ENCODE measurements at places on chromosomes 7 and 10. TPM values are rescaled to one million over a fixed set of nuclear protein-coding genes. Genes with fewer than 3 reads are reported as not detected.

Gene KBTBD2
- 51.2 TPM for polyA plus RNA-seq

Gene PTPRN2
- 6.0 TPM for polyA plus RNA-seq

Gene NUP42
- 55.1 TPM for polyA plus RNA-seq

GRCh38 chr7:30710669-30711068 lies 28.4 kb upstream of the CRHR2 start:
- no peak for DNase-seq

- DNase-seq = no peak
These were observed 58.6 kb downstream of the PLXDC2 start for GRCh38 chr10:19874791-19875190.

DNA sequence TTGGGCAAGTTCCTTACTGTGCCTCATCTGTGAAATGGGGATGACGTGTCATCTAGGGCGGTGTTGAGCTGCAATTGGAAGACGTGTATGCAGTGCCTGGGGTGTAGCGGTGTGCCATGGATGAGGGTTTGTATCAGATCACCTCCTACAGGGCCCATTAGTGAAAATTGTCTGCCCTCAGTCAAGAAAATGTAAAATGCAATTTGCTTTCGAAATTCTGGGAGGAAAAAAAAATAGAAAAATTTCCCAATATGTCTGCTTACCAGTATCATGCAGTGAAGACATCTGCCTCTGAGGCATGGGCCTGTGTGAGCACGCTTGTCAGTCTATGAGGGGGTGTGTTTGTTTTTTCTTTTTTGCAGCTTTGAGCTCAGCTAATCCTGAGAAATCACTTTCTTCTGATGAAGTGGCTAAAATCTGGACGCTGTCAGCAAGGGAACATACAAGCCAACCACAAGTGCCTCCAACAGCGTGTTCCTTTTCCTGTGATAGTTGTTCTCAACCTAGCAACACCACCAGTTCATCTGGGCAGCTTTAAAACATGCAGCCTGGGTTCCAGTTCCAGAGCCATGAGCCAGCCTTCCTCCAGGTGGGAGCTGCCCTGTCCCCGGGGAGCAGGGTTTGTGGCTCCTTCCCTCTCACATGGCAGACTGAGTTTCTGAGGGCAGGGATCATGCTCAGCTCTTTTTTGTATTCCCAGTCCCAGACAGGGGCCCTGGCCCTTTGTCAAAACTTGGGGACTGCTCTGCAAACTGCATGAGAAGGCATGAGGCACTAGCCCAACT lies 10.3 kb downstream of the FAM241B start:
- no peak for DNase-seq

DNA sequence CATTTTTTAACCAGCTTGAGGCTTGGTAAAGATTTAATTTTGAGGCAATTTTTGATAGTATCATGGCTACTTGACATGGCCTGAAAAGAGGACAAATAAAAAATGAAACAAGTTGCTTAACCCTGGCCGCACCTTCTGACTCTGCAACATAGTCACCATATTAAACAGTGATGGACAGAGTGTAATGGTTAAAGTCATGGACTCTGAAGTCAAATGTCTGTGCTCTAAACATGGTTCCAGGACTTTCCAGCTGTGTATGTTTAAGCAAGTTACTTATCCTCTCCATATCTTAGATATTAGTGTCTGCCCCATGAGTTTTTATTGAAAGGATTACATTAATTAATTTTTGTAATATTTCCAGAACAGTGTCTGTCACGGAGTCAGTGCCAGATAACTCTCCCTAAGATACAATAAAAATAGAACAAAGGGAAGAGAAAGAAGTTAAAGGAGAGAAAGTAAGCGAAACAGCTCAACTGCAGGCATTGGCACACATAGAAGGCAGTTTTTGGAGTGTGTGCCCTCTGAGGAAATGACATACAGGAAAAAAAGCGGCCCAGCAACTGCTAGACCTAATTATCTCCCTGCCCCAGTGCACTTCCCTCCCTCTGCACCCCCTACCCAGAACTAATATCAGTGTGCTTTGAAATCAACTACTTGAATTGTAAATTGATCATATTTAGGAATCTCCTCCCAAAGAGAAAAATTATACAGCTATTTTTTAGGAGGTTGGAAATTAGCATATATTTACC lies 65.3 kb downstream of the MACC1 start:
- no peak for DNase-seq

Measured in renal cortex interstitium (tissue), 15 donors.